ENCODE measurements at places on chromosomes 7 and 10.
A peak's percentile ranks its signal among the peaks of the same experiment; 100 is the strongest.

DNA sequence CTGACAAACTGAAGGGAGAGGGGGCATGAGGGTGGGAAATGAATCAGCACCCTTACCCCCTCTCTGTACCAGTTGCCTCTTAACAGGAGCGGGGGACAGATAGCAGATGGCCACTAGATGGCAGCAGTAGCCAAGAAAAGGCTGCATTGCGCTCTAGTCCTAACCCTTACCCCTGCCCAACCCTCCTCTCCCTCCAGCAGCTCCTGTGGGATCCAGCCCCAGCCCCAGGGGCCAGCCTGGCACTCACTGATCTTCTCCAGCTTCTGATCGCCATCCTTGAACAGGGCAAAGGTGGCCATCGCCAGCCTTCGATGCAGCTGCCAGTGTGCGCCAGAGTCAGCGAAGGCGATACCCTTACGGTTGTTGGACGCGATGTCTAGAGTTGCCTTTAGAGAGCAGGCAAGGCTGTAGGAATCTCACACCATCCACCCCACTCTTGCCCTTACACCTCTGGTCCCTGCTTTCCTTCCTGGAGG lies 2.2 kb downstream of the CYP17A1 start:
- peak; percentile 90 for DNase-seq

GRCh38 chr10:127996586-127996985 lies 89.7 kb downstream of the PTPRE start:
- DNase-seq, result no peak

DNA sequence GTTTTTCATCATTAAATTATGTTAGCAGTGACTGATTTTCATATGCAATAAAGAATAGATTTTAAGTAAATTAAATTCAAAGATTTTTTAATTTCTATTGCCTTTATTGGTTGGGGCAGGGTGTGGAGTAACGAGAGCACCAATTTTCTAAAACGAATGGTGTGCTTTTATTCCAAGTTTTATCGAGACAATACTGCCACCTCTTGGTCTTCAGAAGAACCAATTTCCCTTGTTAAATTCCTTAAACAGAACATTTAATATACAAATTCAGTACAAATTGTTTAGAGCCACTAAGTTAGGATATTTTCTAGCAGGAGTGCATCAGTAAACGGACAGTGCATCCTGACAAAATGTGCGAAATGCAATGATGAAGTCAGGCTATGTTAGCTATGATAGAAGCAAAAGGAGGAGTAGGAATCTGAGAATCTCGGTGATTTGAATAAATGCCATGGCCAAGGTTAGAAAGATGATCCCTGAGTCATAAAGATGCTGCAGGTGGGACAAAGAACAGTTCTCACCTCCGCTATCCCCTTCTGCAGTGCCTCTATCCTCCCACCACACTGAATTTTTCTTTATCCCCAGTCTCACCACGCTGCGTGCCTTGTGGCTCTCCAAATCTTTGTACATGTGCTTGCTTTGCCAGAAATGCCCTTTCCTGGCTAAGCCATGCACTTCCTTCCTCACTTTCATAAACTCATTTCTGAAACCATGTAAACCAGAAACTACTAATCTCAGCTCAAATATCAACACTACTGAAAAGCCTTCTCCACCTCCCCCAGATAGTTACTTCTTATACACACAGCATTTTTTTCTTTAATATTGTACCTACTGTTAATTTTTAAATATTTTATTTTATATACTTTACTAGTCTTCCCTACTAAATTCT lies 31.9 kb upstream of the AGBL3 start:
- DNase-seq, result peak; percentile 68

GRCh38 chr10:1208366-1209311 lies 152.5 kb downstream of the WDR37 start:
- DNase-seq, result no peak

GRCh38 chr10:96699613-96700012 lies 20.7 kb downstream of the PIK3AP1 start:
- DNase-seq, result no peak

DNA sequence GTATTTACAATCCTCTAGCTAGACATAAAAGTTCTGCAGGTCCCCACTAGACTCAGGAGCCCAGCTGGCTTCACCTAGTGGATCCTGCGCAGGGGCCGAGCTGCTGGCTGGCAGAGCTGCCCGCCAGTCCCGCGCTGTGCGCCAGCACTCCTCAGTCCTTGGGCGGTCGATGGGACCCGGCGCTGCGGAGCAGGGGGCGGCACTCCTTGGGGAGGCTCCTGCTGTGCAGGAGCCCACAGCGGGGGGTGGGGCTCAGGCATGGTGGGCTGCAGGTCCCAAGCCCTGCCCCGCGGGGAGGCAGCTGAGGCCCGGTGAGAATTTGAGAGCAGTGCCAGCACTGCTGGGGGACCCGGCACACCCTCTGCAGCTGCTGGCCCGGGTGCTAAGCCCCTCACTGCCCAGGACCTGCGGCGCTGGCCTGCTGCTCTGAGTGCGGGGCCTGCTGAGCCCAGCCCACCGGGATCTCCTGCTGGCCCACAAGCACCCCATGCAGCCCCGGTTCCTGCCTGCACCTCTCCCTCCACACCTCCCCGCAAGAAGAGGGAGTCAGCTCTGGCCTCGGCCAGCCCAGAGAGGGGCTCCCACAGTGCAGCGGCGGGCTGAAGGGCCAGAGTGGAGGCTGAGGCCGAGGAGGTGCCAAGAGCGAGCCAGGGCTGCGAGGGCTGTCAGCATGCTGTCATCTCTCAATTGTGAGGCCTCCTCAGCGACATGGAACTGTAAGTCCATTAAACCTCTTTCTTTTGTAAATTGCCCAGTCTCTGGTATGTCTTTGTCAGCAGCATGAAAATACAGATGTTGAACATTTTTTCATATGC lies 63.1 kb downstream of the TFAM start:
- DNase-seq, result no peak

GRCh38 chr7:34160261-34160752 lies 255.0 kb downstream of the BMPER start:
- no peak for DNase-seq

Measured in HAP-1 (cell line).